ENCODE measurements at places on chromosomes 5 and 9.

GRCh38 chr9:85432599-85432998, 309.2 kb downstream of the AGTPBP1 start:
- DNase-seq, result no peak

GRCh38 chr5:116989995-116990394, 415.4 kb upstream of the SEMA6A start:
- no peak for DNase-seq

- DNase-seq, result no peak
Observed at GRCh38 chr5:170611449-170612090, 107.8 kb downstream of the KCNIP1 start.

- DNase-seq, result no peak
Observed at GRCh38 chr5:157382996-157383800, 76.8 kb upstream of the NIPAL4 start.

DNA sequence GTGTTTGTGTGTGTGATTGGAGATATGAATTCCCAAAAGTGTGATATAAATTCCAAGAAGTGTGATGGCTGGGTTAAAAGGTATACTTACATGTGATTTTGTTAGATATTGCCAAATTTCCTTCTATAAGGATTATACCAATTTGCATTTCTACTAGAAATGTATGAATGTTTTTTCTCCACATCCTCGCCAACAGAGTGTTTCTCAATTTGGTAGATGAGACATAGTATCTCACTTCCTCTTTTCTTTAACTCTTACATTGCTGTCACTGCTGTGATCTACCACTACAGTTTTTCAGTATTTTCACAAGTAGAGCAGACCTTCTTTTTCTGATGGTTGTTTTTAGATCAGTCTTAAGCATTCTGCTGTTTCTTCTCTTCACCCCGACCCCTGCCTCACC, 111.3 kb downstream of the FER start:
- DNase-seq, result no peak

- no peak for DNase-seq
Observed at GRCh38 chr9:10045598-10045997, 567.2 kb downstream of the PTPRD start.

DNA sequence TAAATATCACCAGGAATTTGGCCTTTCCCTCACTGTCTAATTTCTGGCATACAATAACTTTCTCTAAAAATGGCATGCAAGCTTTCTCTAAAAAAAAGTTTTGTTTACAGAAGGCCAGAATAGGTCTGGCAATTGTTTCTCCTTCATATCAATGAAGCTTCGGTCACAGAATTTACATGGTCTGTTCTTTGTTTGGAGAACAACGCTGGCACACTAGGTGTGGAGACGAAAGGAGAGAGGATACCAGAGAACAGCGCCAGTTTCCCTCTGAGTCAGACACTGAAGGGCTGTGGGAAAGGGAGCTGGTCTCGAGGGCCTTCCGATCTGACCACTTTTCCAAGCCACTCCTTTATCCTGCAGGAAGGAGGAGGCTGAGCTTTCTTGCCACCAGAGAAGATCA, 60.1 kb upstream of the ITGA1 start:
- no peak for DNase-seq

- no peak for DNase-seq
Observed at GRCh38 chr9:21317956-21318923, 13.1 kb upstream of the IFNA5 start.

Data from activated effector memory CD4-positive, alpha-beta T cell treated with Interleukin-2 at 50 U/mL for 16 hours (primary cell).